Stimulated activated CD4-positive, alpha-beta T cell treated with anti-CD3 and anti-CD28 coated beads, TNF-alpha, amount 100 ng/mL, for 1 hour (primary cell): ENCODE measurements at places on chromosomes 1 and 21.
A peak's percentile ranks its signal among the peaks of the same experiment; 100 is the strongest.

- DNase-seq = no peak
These were observed 71.2 kb downstream of the CASZ1 start for GRCh38 chr1:10724948-10725847.

- DNase-seq = no peak
These were observed 49.2 kb upstream of the COL24A1 start for GRCh38 chr1:86205741-86206140.

GRCh38 chr1:195939844-195940243 lies 668.4 kb downstream of the KCNT2 start:
- no peak for DNase-seq

DNA sequence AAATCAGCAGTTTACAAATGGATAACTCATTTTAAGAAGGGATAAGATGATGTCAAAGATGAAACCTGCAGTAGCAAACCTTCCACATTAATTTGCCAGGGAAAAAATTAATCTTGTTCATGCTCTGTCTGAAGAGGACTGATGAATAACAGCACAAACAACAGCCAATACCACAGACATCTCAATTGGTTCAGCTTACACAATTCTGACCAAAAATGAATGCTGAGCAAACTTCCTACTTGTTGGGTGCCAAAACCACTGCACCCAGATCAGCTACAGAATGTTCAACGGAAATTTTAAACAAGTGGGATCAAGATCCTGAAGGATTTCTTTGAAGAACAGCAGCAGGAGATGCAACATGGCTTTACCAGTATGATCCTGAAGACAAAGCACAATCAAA lies 98.3 kb downstream of the COQ8A start:
- DNase-seq = no peak

DNA sequence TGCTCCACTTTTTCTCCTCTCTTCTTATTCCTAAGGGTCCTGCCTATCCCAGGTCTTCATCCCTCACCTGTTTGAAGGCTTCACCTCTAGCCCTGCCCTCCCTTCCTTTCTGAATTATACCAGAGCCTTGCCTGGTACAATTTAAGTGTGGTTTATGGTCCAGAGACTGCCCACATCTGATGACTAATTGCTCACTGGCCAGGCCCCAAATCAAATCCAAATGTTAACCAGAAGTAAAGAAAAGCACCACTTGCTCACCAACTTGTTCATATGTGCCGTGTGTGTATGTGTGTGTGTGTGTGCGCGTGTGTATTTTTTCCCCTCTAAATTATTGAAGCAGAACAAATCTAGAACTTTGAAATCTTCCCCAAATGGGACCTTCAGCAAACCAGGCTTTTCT lies 26.4 kb downstream of the MYOM3 start:
- DNase-seq = no peak

DNA sequence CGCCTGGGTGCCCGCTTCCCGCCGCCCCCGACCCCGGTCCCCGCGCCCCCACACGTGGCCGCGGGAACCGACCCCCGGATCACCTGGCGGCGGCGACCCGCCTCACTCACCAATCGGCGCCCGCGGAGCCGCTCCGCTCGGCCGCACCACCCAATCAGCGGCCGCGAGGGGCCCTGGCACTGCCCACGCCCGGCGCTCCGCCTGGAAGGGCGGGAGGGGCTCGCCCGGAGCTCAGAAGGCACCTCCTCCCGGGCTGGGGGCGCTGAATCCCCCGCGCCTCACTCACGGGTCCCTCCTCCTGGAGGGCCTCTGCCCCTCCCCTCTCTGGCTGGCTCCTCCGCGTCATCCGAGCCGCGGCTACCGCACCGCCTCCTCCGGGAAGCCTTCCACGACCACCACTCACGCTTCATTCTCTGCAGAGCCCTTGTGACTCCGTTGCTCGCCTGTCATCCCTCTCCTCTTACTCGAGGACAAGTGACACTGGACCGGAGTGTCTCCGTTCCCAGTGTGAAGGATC lies 374 bp downstream of the SH2D5 start:
- peak; percentile 48 for DNase-seq

- DNase-seq = no peak
These were observed 38.4 kb upstream of the KCNK2 start for GRCh38 chr1:215044151-215044550.

DNA sequence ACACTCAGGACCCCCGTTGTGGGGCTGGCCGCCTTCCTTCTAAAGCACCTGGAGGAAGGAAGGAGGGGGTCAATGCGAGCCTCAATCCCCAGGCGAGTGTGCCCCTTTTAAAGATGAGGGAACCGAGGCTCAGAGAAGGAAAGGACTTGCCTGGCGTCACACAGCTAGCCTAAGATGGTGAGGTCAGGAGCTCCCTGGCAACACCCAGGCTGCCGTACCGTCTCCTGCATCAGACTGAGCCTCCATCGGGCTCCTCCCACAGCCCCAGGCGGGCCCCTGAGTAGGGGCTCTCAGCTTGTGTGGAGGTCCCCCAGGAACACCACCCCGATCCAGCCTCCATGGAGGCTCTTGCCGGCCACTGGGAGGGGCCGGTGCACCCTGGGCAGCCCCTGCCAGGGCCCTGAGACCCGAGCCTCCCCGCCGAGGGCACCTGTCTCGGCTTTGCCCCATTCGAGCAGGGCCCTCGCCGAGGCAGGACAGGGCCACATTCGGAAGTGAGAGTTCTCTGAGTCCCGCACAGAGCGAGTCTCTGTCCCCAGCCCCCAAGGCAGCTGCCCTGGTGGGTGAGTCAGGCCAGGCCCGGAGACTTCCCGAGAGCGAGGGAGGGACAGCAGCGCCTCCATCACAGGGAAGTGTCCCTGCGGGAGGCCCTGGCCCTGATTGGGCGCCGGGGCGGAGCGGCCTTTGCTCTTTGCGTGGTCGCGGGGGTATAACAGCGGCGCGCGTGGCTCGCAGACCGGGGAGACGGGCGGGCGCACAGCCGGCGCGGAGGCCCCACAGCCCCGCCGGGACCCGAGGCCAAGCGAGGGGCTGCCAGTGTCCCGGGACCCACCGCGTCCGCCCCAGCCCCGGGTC lies at the start of gene AIRE:
Gene AIRE (plus strand): TSS at position 739 of the 855 bp plus-strand sequence. CDS start 131 bp downstream, outside the sequence.
- DNase-seq = no peak

DNA sequence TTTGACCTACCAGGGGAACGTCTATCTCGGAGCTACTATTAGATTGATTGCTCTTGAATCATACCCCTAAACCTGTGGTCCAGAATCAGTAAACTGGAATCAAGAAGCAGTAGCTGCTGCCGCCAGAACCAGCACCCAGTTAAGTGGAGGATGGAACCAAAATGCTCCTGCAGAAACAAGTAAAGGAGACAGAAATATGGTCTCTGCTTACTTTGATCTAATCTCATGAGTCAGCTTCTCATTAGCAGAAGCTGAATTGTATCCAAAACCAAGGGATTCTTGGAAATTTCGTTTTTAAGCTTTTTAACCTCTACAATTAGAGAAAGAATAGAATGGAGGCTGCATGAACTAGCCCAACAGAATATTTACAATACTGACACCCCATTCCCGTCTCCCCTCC lies 42.6 kb upstream of the PIGV start:
- DNase-seq = no peak

DNA sequence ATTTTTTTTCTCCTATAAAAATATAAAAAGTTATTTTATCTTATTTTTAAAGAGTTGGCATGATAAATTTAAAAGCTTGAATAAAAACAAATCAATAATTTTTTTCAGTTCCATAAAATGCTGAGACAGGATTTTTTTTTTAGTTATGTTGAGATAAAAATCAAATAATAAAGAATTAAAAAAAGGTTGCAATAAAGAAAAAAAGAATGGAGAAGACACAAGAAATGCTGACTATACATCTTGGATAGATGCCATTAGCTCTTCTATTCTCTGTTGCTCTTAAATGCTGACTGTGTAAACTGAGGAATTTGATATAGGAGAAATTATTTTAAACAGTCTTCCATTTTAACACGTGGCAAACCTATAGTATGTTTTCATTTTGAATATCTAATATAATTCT lies 2298.5 kb downstream of the MRPL39 start:
- DNase-seq = no peak

- no peak for DNase-seq
These were observed 134.0 kb downstream of the KIF26B start for GRCh38 chr1:245288796-245289195.

DNA sequence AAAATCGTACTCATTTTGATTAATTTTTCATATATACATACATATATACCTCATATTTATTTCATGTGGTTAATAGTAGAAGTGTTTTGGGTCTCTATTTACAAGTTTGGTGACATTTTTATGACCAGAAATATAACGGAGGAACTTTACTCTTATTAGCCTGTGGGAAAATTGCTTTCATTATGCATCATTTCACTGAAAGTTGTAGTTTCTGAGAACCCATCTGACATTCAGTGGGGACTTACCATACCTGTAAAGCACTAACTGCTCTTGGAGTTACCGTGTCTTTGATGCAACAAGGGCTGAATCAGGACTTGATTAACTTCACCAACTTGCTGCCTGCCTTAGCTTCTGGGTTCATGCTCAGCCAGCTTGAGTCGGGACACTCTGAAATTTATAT lies 49.9 kb upstream of the ITPKB start:
- DNase-seq = no peak

- no peak for DNase-seq
These were observed 437.4 kb downstream of the NUF2 start for GRCh38 chr1:163758977-163759670.

GRCh38 chr21:29499734-29500343 lies 201.1 kb downstream of the BACH1 start:
- no peak for DNase-seq
